T1000 (cell line): ENCODE measurements at places on chromosomes 11 and 22.

GRCh38 chr22:36331306-36331911, 56.4 kb downstream of the MYH9 start:
- peak; percentile 58 for DNase-seq

GRCh38 chr11:108624196-108624925, 30.8 kb upstream of the EXPH5 start:
- DNase-seq, result no peak

- no peak for DNase-seq
Measured at GRCh38 chr11:57330029-57330428, 5.3 kb upstream of the TNKS1BP1 start.

GRCh38 chr11:45158891-45159605, 12.6 kb downstream of the PRDM11 start:
- no peak for DNase-seq

DNA sequence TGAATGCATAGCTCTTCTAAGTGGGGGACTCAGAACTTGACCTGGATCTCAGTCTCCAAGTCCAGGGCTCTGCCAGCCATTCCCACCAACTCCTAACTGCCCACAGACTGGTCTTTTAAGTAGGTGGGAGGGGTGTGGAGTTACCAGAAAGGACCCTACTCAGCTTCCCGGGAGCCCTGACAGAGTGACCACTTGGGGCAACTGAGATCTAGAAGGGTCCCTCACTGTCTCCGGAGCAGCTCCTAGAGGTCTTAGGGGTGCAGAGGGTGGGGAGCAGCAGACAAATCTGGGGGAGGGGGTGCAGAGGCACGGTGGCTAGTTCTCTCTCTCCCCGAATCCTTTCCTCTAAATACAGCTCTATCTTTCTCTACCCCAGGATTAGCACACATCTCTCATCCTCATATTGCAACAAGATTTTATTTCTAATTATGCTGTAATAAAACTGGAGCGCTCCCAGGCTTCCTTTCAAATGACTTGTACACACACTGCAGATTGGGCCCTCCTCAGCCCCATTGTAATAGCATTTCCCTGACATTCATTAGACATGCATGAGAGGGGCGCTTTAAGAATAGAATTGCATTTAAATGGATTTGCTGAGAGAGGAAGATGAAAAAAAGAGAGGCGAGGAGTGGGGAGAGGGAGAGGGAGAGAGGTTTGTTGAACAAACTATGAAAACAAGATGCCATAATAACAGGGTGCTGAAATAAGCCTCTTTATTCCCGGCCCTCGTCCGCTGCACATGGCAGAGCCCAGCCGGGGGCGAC, 219.0 kb downstream of the CEP164 start:
- DNase-seq, result no peak

- DNase-seq, result no peak
Measured at GRCh38 chr22:33850193-33850592, 70.1 kb downstream of the LARGE1 start.

- no peak for DNase-seq
Measured at GRCh38 chr11:83158357-83158786, 1.4 kb downstream of the PCF11 start.

- DNase-seq, result no peak
Measured at GRCh38 chr11:61545921-61546320, 35.0 kb downstream of the SYT7 start.

DNA sequence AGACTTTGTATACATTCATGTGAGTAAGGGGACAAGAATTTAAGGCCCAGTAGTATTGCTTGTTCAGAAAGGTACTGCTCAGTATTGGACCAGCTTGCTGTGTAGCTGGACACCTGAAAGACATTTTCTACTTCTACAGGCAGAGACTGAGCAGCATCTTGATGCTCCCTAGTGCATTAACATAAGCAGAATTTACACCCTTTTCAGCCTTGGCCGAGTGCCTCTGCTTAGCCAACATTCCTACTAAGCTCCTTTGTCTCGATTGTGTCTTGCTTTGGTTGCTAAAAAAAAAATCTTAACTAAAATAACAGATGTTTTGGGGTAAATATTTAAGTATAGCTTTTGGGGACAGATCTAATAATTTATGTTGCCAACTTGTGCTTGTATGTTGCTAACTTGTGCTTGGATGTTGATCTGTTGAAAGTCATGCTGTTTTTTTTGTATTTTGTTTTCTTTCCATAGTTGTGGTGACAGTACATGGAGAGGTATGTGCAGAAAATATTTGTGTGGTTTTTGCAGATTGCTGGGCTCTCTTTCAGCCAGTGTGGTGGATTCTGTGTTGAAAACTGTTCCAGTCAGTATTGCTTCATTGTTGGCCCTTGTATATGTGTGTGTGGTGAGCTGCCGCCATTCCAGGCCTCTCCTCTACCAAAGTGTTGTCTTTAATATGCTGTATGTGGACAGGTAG, 3.7 kb downstream of the PTS start:
- DNase-seq, result no peak

DNA sequence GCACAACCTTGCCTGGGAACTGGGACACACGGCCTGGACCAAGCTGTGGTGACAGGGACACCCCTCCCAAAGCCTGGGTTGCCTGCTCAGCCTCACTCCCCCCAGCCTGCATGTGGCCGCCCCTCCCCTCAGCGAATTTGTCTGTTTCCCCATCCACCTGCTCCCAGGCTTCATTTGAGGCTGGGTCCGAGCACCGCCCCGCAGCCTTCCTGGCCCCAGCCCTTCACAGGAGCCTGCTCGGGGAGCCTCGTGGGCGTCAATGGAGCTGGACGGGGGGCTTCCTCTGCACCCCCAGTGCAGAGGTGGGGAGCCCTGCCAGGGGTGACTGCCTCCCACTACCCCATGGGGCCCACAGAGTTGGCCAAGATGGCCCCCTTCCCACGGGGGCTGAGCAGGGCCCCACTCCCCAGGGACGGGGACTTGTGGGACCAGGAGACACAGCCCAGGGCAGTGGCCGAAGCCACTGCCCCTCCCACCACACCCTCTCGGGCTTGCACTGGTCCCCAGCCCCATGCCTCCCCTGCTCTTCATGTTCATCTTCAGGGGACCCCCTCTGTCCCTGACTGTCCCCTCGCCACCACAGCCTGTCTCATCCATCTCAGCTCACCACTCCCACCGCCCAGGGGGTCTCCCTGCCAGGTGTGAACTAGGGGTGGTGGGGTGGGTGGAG, 91.7 kb downstream of the WNT7B start:
- no peak for DNase-seq

DNA sequence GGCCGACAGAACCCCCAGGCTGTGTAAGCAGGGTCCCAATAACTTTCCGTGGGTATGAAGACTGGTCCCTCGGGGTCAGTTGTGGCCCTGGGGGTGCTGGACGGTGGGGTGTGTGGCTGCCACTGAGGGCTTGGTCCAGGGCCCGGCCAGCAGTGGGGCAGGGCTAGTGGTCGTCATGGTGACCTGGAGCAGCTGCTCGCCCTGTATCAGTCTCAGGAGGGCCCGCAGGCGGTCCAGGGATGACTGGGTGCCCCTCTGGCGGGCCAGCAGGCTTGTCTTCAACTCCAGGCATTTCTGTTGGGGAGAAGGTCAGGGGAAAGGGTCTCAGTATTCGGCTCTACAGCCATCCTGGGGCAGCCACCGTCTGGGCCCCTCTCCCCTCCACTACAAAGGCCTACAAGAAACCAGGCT, 126.8 kb downstream of the PHF21B start:
- no peak for DNase-seq

GRCh38 chr22:36329254-36330078, 58.3 kb downstream of the MYH9 start:
- DNase-seq, result peak; percentile 82

- DNase-seq, result no peak
Measured at GRCh38 chr11:69333149-69333710, 39.3 kb downstream of the MYEOV start.

- no peak for DNase-seq
Measured at GRCh38 chr22:21779444-21779843, 43.9 kb upstream of the YPEL1 start.

GRCh38 chr22:21712751-21713427, 22.7 kb downstream of the YPEL1 start:
- DNase-seq, result peak; percentile 20

GRCh38 chr11:64107303-64107702, 58.6 kb downstream of the MACROD1 start:
- DNase-seq, result no peak

DNA sequence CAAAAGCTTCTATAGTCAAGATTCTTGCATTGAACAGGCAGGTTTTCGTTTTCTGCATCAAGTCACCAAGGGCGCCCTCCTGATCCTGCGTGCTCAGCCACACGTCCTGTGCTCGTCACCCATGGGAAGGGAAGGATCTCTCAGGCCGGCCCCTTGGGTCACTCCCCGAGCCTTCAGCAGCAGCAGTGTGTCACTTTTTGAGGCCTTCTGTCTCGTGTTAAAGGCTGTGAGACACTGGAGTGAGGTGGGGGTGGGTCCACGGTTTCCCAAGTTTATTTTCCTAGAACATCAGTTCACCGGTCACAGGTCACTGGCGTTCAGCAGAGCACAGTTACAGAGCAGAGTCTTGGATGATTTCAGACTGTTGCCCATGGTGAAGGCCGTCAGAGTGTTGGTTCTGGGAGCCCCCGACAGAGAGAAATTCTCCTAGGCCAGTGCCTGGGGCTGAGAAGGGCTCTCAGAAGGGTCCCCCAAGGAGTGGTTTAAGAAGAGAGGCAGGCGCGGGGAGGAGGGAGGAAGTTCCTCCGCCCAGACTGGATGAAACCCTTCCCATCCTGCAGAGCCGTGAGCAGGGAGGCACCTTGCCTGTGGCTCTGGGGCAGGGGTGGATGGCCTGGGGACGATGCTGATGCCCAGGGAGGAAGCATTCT, 13.5 kb upstream of the ADORA2A start:
- no peak for DNase-seq

- DNase-seq, result peak; percentile 7
Measured at GRCh38 chr22:33803371-33804282, 116.6 kb downstream of the LARGE1 start.

- DNase-seq, result no peak
Measured at GRCh38 chr11:36380296-36381014, 84.4 kb downstream of the PRR5L start.

DNA sequence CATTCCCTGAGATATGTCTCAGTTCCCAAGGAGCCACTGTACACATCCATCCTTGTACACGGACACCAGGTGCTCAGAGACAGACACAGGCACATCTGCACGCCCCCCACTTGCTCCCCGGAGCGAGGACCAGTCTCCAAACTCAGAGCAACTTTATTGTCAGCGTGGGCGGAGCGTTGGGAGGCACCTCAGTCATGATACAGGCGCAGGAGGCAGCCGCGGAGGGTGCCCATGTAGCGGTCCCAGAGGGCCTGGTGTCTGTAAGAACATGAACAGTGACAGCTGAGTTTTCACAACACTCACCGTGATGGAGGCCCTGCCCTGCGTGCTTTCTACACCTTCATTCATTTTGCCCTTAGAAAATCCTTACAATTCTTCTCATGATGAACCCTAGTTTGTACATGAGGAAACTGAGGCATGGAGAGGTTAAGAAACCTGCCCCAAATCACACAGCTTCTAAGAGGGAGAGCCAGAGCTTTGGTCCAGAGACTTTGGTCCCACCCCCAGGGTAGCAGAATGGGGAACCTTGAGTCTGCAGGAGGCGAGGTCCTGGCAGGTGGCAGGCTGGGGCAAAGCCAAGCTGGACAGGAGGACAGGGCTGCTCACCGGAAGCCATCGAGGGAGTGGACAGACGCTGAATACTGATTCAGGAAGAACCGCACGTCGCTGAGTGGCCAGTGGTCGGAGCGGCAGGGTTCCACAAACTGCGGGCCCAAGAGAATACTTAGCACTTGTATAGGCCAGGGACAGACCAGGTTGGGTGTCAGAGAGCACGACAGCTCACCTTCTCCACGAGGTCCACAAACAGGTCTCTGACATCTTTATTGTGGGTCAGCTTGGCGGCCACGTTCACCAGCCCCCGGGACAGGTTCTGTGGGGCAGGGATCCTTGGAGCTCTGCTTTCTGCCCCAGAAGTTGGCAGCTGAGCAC, 4.2 kb downstream of the FIBP start:
- DNase-seq, result no peak

- peak; percentile 57 for DNase-seq
Measured at GRCh38 chr11:12963792-12964536, 45.2 kb upstream of the RASSF10 start.

DNA sequence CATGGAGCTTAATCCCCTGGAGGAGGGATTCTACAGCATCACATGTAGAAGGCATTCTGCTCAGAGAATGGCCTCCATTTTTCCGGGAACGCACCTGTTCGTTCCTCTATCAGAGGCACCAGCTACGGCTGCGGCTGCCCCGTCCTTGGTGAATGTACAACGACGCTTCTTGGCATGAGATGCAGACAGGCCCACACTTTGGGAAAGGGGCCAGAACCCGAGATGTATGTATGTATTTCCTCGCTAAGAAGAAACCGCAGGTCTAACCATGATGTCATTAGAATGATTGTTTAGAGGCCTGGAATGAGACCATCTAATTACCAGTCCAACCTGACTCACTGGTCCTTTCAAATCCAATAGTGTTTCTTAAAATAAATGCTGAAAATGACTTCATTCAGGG, 1293.4 kb downstream of the TBC1D22A start:
- DNase-seq, result no peak

DNA sequence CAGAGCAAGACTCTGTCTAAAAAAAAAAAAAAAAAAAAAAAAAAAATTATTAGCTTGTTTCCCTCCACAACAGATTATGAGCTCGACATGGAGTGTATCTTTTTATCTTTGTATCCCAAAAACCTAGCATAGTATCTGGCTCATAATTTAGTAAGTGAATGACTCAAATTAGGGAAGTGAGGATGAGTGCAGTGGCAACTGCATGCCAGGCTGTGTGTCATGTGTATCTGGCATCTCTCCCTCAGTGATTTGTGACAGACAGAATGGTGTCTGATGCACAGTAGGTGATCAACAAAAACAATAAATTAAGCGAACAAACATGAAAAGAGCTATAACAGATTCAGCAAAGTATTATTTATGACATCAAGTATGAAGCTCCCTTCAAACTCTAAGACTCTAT, 7.2 kb downstream of the STK33 start:
- no peak for DNase-seq

- no peak for DNase-seq
Measured at GRCh38 chr22:17829695-17830042, 55.4 kb upstream of the BID start.

- DNase-seq, result no peak
Measured at GRCh38 chr11:90747057-90747456, 524.2 kb upstream of the CHORDC1 start.

GRCh38 chr11:46918788-46919513, 601 bp upstream of the LRP4 start:
- no peak for DNase-seq

DNA sequence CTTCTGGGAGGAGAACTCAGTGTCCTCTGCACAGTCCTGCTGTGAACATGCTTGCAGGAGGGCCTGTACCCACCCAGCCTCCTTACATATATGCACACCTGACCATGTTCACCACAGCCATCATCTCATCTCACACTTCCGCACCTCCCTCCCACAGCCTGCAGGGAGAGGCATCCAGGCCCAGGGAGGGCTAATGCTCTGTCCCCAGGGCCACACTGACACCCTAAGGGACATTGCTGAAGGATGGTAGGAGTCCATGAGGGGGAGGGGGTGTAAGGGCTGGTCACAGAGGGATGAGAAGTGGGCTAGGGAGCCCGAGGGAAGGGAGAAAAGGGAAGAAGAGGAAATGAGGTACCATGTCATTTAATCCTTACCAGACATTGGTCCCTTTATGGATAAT, 4.4 kb upstream of the KCNC1 start:
- no peak for DNase-seq

- no peak for DNase-seq
Measured at GRCh38 chr22:29478326-29479276, 1.4 kb upstream of the NEFH start.

GRCh38 chr22:43919106-43919973, 4.3 kb upstream of the PNPLA3 start:
- peak; percentile 20 for DNase-seq

GRCh38 chr11:96229354-96229977, 113.5 kb downstream of the MAML2 start:
- no peak for DNase-seq

GRCh38 chr22:22213231-22213630, 31.4 kb upstream of the VPREB1 start:
- DNase-seq, result no peak
